ENCODE measurements at places on chromosomes 16 and 17.

DNA sequence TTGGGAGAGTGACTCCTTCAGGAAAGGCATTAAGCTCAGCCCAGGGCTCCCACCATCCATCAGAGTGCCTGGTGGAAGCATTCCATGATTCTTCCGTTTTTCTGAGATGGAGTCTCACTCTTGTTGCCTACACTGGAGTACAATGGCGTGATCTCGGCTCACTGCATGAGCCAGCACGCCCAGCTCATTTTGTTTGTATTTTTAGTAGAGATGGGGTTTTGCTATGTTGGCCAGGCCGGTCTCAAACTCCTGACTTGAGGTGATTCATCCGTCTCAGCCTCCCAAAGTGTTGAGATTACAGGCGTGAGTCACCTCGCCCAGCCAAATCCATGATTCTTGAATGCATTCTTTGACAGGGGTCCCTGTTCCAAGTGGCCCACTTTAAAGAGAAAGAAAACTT lies 23.1 kb downstream of the MIS12 start:
- DNase-seq, result no peak

GRCh38 chr17:59859444-59860025 lies 33.2 kb downstream of the TUBD1 start:
- no peak for DNase-seq

DNA sequence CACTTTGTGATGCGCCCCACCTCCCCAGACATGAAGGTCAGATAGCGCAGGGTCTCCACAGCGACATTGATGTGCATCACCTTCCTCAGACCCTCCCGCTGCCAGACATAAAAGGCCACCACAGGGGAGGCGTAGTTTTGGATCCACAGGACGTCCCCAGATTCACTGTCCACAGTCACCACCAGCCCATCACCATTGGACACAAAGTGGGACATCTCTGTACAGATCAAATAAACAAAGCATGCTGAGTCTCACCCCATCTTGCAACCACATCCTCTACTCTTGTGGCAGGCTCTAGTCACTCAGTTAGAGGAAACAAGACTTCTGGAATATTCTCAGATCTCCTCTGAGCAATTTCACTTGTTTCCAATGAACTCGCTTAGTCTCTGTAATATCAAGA lies 46.3 kb upstream of the ICAM2 start:
- DNase-seq, result no peak

GRCh38 chr16:1626327-1626726 lies 14.2 kb downstream of the CRAMP1 start:
- no peak for DNase-seq

DNA sequence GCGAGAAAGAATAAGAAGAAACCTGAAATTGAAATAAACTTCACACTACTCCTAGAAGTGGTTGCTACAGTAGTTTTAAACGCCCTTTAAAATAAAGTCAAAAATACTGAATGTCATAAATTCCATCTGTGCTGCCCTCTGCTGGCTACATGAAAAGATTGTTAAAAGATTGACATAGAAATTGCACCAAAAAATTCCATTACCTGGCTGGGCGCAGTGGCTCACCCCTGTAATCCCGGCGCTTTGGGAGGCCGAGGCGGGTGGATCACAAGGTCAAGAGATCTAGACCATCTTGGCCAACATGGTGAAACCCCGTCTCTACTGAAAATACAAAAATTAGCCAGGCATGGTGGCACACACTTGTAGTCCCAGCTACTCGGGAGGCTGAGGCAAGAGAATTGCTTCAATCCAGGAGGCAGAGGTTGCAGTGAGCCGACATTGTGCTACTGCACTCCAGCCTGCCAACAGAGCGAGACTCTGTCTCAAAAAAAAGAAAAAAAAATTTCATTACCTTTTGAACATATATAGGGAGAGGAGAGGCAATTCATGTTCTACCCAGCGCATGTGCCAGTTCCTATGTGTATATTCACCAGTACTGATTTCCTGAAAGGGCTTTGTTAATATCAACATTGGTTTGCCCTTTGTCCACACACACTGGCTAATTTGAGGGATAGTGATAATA lies 36.5 kb downstream of the CYTH1 start:
- no peak for DNase-seq
